ENCODE measurements at places on chromosomes 2 and 18.

DNA sequence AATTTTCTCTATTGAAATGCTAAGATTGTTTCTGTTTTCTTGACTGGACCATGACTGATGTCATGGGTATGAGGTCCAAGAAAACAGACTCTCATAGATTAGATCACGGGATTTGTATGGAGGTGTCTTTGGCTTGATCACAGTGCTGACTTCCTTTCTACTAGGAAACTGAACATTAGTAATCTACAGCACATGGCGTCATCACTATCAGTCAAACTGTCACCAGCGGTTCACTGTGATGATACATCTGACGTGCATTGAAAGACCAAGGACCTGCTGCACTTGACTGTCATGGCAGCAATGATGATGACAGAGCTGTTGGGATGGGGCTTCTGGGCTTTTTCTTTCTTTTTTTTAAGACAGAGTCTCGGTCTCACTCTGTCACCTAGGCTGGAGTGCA, 28.2 kb upstream of the IMPA2 start:
- DNase-seq = no peak

DNA sequence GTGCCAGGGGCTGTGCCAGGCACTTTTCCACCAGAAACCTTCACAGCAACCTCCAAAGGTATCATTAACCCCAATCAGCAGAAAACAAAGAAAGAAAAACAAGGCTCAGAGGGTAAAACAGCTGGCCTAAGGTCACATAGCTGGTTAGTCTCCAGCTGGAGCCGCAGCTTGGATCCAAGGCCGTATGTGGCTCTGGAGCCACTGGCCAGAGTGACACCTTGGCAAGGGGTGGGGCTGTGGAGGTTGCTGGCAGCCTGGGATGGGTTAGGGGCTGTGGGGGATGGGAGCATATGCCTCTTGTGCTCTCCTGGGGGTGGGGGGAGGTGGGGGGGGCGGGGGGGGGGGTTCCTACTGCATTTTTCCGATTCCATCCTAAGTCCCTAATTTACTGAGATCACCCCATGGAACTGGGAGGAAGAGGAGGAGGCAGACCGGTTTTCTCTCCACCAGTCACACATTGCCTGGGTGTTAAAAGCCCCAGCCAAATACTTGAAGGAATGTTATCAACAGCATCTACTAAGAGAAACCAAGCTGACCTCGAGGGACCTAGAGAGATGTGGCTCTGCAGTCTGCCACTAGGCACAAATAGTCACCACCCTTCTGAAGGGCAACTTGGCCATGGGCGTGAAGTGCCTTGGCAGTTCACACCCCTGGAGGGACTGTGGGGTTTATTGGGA, 8.0 kb downstream of the HAAO start:
- DNase-seq = no peak

DNA sequence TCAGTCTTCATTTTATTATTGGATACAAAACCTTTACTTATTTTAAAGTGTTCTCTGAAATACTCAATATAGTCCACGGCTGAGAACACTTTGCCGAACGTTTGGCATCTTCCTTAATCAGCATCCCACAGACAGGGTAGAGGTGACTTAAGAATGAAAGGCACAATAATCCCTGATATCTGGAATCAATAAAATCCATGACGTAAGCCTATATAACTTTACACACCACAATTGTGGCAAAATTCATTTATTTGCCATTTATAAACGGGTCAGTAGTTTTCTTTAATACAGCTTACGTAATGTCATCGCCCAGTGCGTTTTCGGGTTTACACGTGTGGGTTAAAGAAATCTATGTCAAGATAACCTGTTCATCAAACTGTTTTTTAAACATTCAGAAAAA, 1.3 kb downstream of the MGAT4A start:
- no peak for DNase-seq

GRCh38 chr18:7452331-7452730, 114.8 kb upstream of the PTPRM start:
- DNase-seq = peak; percentile 1

GRCh38 chr2:137210039-137210438, 444.7 kb downstream of the THSD7B start:
- DNase-seq = no peak

DNA sequence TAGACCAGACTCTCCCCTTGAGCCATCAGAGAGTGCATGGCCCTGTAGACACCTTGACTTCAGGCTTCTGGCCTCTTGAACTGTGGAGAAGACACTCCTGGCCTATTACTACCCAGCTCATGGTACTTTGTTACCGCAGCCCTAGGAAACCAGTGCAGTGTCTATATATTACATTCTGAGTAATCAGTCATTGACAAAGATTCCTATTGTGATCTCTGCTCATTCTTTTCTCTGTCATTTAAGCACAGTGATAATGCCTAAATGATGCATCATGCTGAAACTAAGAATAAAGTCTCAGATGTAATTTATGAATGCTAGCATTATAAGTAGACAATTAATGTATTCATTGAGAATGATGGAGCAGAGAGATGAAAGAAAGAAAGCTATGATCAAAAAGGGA, 603.5 kb downstream of the SOCS6 start:
- no peak for DNase-seq

DNA sequence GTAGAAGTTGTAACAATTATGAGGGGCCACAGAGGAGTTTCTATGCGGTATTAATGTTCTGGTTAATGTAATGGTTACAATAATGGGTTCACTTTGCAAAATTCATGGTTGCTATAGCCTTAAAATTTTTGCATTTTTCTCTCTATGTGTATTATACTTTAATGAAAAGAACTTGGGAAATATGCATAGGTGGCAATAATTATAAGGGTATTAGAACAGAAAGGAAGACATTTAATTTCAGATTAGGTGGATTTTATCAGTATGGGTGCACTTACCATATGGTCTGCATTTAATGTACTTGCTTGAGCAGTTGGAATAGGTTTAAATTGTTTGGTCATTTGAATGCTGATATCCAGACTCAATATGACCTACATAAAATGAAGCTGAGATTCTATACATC, 161.6 kb upstream of the TACR1 start:
- DNase-seq = no peak

DNA sequence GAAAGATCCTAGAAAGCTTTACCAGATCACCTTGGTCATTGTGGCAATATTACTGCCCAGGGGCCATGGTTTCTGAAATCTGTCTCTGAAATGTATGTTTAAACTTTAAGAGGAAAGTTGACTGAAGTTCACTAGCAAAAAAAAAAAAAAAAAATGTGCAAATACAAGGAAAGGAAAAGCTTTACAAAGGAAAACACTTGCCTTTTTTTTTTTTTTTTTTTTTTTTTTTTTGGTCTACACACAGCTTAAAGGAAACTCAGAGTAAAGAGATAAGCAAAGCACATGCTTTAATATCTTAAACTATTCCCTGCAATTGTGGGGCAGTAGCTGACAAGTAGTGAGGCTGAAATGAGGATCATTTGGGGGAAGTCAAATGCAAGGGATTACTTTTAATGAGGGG, 174.2 kb upstream of the EPAS1 start:
- no peak for DNase-seq

GRCh38 chr2:240170354-240170735, 29.9 kb upstream of the OTOS start:
- no peak for DNase-seq

- DNase-seq = no peak
These were observed 456.6 kb upstream of the REG3G start for GRCh38 chr2:78568782-78569373.
